ENCODE measurements at places on chromosomes 11 and 22. TPM values are rescaled to one million over a fixed set of nuclear protein-coding genes. Genes with fewer than 3 reads are reported as not detected.

The OR5A1 gene
- not detected for total RNA-seq

The NRGN gene
- 6.0 TPM for total RNA-seq

The CREB3L1 gene
- 3.7 TPM for total RNA-seq

The MOGAT2 gene
- total RNA-seq: not detected

The TRIM49 gene
- 0.05 TPM for total RNA-seq

The DAGLA gene
- 6.6 TPM for total RNA-seq

The OR10A2 gene
- total RNA-seq: not detected

The DDI1 gene
- not detected for total RNA-seq

The NF2 gene
- total RNA-seq: 14.3 TPM

The CFAP300 gene
- 6.4 TPM for total RNA-seq

The USP2 gene
- 0.77 TPM for total RNA-seq

The OR5P2 gene
- not detected for total RNA-seq

The KRTAP5-10 gene
- total RNA-seq: not detected

The APOBEC3G gene
- total RNA-seq: 0.13 TPM

The IFTAP gene
- 19.4 TPM for total RNA-seq

Data from A549 treated with Hydrocortisone at 1 μM for 4 hours (cell line).